Caco-2 (cell line): ENCODE measurements at places on chromosomes 1 and 21. TPM values are rescaled to one million over a fixed set of nuclear protein-coding genes. Genes with fewer than 3 reads are reported as not detected.
A peak's percentile ranks its signal among the peaks of the same experiment; 100 is the strongest.

DNA sequence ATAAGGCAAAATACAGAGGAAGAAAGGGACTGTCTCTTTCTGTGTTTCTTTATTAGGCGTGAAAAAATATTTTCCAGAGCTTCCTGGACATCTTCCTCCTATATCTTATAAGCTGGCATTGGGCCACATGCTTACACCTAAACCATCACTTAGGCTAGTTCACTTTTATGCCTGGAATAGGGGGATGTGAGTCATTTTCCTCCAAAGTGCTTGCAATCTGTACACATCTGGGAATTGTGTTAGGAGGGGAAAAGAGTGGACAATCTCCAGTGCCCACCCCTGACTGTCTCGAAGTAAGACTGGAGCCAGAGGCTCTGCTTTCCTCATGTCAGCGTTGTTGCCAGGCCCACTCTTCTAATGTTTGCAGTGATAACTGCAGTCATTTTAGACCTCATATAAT, 29.9 kb downstream of the GIPC2 start:
- no peak for DNase-seq

DNA sequence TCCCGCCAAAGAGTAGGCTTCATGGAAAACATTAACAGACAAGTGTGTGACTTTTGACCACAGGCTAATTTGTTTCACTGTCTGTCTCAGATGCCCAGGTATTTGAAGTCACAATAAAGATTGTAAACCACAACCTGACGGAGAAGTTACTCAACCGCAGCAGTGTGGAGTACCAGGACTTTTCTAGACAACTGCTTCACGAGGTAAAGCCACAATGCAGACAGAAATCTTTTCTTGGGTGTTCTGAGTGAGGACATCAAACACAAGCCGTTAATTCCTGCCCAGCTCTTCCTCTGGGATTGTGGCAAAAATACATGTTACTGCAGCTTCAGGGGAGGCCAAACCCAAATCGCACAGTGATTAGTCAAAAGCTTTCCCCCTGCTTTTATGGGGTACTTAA, 31.0 kb downstream of the UMODL1 start:
- DNase-seq: peak; percentile 15

The LAPTM5 gene
- 0.14 TPM in 1 of 2 replicates, not detected in the other for total RNA-seq

DNA sequence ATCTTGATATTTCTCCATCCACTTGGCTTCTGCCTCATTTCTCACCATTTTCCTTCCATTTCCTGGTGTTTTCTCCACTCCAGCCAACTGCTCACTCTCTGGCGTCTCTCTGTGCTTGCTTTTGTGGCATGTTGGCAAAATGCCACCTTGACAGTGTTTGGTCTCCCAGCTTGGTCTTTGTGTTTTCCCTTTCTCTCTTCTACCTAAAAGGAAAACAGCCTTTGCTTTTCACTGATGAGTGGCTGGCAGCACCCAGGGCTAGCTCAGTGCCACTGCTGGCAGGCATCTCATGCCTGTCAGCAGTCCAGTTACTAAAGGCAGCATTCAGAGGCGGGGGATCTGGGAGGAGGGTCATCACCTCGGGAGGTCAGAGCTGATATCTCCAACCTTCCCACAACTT, 55.3 kb upstream of the DSCAM start:
- no peak for DNase-seq

- no peak for DNase-seq
Measured at GRCh38 chr1:162003061-162003829, 20.4 kb downstream of the OLFML2B start.

DNA sequence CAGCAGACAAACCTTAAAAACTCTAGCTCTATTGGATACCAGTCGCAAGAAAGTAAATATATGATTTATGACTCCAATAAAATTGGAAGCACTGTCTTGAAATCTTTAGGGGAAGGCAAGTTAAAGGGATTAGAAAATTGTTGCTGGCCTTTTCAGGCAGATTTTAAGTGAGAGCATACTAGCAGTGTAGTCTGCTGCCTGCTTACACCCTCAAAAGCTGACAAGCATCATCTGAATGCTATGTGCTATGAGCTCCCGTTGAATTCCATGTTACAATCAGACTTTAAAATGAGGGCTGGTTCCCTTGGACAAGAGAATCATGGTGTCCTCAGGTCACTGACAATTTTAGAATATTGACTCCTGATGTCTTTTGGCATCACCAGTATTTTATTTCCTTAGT, 271.1 kb upstream of the C1orf105 start:
- no peak for DNase-seq

The NTMT2 gene
- not detected in 2 replicates for total RNA-seq

DNA sequence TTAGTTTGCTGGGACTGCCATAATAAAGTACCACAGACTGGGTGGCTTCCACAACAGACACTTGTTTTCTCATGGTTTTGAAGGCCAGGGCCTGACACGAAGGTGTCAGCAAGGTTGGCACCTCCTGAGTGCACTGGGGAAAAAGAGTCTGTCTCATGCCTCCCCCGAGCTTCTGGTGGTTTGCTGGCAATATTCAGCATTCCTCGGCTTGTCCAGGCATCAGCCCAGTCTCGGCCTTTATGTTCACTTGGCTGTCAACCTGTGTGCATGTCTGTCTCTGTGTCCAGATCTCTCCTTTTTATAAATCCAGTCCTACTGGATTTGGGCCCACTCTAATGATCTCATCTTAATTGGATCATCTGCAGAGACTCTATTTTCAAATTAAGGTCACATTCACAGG, 72.6 kb downstream of the DOP1B start:
- DNase-seq: no peak

- peak; percentile 54 for DNase-seq
Measured at GRCh38 chr1:233613252-233614172, at the start of gene KCNK1. KCNK1 (plus strand) TSS chr1:233614106; CDS start chr1:233614172, 66 bp downstream.

GRCh38 chr1:156006666-156007376, 13.9 kb downstream of the SSR2 start:
- no peak for DNase-seq
